ENCODE measurements at places on chromosomes 12 and 14. TPM values are rescaled to one million over a fixed set of nuclear protein-coding genes. Genes with fewer than 3 reads are reported as not detected.

- DNase-seq, result no peak
Observed at GRCh38 chr14:104957146-104958113, 20.7 kb downstream of the AHNAK2 start.

The ANG gene
- 3.8 TPM for total RNA-seq

GRCh38 chr12:3376779-3377455, 114.1 kb upstream of the PRMT8 start:
- no peak for DNase-seq

The RARG gene
- 76.6 TPM for total RNA-seq

DNA sequence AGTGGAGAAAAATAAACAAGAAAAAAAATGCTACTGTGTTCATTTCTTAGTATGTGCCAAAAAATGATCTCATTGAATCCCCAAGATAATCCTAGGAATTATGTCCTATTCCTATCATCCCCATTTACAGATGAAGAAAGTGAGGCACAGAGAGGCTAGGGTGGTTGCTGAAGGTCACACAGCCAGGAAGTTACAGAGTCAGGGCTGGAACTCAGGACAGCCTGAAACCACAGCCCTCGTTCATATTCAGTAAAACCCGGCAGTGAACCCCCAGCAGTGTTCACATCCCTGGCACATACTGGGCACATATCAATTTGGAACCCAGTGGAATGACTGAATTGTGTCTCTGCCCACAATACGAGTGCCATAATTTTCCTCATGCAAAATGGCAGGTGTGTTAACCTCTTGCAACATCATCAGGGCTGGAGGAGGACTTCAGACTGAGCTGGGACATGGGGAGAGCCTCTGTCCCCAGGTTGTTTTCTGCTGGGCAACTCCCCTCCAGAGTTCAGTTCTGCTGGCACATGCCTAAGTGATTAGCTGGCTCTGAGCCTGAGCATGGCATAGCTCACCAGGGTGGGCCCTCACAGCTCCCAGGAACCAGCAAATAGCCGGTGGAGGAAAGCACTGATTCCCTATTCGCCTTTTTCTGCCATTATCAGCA, 2.0 kb upstream of the PPP1CC start:
- peak; percentile 48 for DNase-seq

The GPR162 gene
- total RNA-seq, result 0.51 TPM

DNA sequence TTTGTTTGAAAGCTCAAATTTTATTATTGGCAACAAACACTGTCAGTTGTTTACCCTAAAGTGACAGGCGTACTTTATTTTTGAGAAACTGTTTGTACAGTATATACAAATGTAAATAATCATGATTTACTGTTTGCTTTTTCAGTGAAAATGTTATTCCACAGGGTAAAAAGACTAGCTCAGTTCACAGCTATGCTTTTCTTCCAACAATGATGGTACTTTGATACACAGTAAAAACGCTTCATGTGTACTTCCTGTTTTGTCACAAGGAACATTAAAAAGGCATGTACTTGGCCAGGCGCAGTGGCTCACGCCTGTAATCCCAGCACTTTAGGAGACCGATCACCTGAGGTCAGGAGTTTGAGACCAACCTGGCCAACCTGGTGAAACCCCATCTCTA, 53.7 kb downstream of the MON2 start:
- no peak for DNase-seq

DNA sequence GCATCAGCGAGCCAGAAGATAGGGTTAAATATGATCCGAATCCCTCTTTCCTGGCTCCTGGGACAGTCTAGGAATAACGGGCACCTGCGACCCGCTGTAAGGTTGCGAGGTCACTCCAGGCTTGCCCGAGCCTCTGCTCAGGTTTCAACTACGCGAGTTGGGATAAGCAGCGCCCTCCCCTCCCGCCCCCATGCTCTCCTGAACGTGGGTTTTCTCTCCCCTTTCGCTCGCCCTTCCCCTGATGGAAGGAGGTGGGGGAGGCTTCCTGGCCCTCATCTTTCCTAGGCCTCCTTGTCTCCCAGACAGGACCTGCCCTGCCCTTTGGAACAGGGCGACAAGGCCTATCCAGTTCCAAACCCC, 753 bp upstream of the ATP5MC2 start:
- DNase-seq, result peak; percentile 66

- no peak for DNase-seq
Observed at GRCh38 chr12:88753707-88754106, 173.4 kb upstream of the KITLG start.

The ADGRD1 gene
- total RNA-seq, result 7.9 TPM

- DNase-seq, result peak; percentile 87
Observed at GRCh38 chr14:74362361-74362915, 14.2 kb downstream of the VRTN start.
